ENCODE measurements at places on chromosomes 12 and 14.

DNA sequence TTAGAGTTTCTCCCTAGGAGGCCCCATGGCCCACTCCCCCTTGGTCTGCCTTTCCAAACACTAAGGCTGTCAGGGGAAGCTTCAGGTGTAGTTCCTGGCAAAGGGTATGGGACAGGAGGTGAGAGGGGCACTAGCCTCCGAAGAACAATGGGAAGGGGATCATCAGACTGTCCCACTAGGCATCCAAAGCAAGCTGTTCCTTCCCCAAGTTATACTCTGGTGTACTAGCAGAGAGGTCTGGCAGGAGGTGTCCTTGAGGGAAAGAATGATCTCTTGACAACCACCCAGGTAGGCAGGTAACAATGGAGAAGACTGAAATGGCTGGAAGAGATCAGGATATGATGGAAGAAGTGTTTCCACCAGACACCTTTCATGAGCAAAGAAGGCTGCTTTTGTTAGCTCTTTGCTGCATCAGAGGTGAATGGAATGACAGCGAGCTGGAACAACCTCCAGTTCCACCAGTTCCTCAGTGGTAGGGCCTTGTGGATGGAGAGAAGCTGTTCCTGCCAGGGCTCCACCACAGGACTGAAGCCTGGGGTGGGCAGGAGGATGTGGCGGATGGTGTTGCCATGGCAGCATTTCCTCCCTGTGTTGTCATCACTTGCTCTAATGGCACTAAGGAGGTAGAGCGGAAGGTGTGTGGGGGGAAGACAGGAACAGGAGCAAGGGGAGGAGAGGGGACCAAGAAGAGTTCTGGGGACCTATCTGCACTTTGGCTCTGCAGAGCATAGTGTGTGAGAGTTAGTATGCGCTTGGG is 2.3 kb upstream of the AGAP2 start:
- DNase-seq, result no peak

- DNase-seq, result no peak
These were observed 2.8 kb downstream of the SLC38A2 start for GRCh38 chr12:46369474-46370379.

GRCh38 chr14:51780741-51781140 is 79.7 kb upstream of the GNG2 start:
- no peak for DNase-seq

DNA sequence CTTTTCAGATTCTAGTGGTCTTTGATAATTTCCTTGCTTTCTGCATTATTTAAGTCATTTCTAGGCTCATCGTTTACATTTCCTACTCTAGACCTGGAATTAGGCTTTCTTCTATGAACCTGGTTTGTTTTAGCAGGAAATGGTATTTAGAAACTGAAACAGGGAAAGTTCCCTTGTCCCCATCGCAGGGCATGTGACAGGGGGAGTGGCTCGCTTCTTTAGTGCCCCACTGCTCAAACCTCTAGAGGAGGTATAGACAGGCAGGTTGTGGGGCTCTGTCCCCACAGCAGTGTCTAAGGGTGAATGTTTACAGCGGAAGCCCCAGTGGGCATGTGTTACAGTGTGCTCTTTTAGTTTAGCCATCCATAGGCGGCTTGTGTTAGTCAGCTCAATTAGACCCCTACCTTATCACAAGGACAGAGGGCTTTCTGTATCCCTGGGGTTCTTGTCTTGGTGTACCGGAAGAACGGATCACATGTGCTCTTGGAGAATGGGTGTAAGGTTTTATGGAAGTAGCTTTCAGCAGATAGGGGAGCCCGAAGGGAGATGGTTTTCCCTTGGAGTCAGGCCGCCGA is 25.0 kb downstream of the IFT81 start:
- no peak for DNase-seq

DNA sequence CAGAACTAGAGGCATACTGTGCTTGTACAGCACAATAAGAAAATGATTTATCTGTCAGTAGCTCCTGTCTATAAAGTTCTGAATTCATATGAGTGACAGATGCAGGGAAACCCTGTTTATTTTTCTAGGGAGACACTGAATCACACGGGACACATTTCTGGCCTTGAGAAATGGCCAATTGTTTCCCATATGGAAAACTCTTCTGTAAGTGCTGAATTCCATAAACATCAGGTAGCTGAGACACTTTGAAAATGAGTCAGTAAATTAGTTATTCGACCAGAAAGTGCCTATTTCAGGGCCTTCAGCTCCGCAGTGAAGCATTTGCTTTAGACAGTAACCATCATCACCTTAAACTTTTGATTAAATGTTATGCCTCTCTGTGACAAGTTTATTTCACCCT is 184.4 kb downstream of the TMEM132D start:
- DNase-seq, result no peak

- DNase-seq, result no peak
These were observed 45.7 kb downstream of the TAOK3 start for GRCh38 chr12:118326991-118327390.

GRCh38 chr12:66548338-66549049 is 130.4 kb downstream of the GRIP1 start:
- no peak for DNase-seq

GRCh38 chr14:77565289-77565993 is 51.0 kb downstream of the SPTLC2 start:
- DNase-seq, result no peak

DNA sequence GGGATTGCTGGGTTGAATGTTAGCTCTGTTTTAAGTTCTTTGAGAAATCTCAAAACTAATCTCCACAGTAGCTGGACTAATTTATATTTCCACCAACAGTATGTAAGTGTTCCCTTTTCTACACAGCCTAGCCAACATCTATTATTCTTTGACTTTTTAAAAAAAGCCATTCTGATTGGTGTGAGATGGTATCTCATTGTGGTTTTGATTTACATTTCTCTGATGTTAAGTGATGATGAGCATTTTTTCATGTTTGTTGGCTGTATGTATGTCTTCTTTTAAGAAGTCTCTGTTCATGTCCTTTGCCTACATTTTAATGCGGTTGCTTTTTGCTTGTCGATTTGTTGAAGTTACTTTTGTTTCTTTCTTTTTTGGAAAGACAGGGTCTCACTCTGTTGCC is 301.1 kb upstream of the OR4E1 start:
- no peak for DNase-seq

GRCh38 chr12:62522984-62523383 is 56.4 kb downstream of the MON2 start:
- DNase-seq, result no peak

GRCh38 chr12:40614923-40615322 is 77.3 kb upstream of the CNTN1 start:
- no peak for DNase-seq

- DNase-seq, result no peak
These were observed 9.5 kb upstream of the RAB35 start for GRCh38 chr12:120125792-120126634.

DNA sequence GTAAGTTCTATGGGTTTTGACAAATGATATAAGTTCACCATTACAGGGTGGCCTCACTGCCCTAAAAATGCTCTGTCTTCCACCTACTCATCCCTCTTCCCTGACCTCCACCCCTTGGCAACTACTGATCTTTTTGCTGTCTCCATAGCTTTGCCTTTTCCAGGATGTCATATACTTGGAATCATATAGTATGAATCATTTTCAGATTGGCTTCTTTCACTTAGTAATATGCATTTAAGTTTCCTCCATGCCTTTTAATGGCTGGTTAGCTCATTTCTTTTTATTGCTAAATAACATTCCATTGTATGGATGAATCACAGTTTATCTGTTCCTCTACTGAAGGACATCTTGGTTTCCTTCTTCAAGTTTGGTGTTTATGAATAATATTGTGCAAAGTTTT is 14.0 kb upstream of the PEX5 start:
- DNase-seq, result no peak

DNA sequence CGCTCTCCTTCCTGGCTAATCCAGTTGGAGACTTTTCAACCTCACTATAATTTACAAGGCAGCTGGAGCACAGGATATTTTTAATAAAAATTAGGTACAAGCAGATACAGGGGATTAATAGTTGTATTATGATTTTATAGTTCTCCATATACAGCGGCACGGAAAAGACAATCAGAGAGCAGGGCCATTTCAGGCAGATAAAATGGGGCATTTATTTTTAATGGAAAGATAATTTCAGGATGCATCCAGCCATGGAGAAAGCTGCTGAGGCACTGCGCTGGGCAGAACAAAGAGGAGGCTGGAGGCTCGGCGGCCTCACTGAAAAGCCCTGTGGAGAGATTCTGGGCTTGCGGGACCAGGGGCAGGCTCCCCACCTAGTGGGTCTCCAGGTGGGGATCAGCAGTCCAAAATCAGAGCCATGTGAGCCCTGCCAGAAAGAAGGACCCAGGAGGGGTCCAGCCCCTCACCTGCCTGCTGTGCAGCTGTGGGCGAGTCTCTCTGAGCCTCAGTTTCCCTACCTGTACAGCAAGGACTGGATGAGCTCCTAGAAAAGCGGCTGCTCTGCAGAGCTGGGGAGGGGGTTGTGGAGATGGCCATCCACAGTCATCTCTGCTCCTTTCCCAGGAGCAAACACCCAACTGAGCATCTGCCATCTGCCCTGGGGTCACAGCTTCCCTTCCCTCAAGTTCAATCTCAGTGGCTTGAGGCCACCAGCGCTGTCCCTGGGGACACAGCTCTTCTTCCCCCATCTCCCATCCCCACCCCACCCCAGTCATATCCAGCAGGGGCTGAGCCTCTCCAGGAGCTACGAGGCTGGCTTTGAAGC is 23.9 kb upstream of the C14orf180 start:
- DNase-seq, result no peak

- no peak for DNase-seq
These were observed 28.4 kb downstream of the AREL1 start for GRCh38 chr14:74684434-74684833.

GRCh38 chr12:24109381-24110039 is 160.0 kb upstream of the SOX5 start:
- DNase-seq, result peak; percentile 25

DNA sequence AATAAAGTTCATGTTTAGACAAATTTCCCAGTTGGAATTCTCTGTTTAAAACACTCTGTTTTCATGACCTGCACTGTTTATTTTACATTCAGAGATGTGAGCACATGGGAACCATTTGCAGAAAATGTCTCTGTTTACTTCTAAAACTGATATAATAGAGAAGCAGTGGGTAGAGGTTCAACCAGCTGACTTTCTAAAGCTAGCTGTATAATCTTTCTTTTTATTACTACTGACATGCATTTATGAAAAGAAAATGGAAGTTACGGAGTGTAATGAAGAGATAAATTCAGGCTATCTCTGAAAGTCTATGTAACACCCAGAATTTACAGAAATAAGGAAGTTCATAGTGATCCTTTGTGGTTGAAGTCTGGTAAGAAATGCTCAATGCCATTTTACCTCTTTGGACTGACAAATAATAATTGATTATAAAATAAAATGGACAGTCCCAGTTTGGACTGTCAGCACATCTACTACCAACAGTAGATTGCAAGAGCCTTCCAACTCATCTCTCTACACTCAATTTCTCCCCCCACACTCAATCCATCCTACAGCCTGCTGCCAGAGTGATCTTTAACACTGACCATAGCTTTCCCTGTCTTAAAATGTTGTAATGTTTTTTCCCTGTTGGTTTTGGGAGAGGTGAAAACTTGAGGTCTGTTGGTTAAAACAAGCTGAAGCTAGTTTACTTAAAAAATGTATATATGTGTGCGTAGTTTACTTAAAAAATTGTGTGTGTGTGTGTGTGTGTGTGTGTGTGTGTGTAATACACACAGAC is 137.4 kb downstream of the AEBP2 start:
- no peak for DNase-seq

GRCh38 chr12:21416511-21417121 is 20.8 kb upstream of the PYROXD1 start:
- no peak for DNase-seq

DNA sequence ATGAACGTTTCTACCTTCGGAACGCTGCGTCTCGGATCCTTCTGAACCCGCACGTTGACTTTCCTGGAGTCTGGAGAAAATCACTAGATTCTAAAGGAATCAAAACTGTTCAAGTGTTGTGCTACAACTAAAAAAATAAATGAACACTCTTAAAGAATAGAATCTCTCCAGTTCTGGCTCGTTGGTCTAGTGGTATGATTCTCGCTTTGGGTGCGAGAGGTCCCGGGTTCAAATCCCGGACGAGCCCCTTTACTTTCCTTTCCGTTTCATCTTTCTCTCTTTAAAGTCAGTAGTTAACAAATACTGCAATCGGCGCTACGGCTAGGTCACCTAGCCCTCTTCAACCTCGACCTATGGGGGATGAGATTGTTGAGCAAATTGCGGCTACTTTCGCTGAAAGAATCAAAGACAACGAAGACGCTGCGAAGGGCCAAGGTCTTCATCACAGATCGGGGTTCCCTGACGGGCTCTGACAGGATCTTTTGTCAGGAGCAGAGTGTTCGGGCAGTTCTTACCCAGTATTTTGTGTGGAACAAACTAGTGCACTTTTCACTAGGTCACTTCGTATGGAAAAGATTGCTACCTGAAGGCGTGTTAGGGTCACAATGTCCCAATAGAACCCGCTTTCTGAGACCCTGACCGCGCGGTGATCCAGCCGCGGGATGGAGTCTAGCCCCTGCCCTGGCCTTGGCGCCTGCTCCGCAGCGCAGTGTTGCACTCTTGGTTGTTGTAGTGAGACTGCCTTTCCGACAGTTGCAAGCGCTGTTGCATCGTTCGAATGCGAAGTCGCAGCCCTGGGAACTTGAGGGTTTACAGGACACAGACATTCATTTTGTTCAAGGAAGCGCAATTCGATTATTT is 8.4 kb downstream of the OR6S1 start:
- DNase-seq, result peak; percentile 61

DNA sequence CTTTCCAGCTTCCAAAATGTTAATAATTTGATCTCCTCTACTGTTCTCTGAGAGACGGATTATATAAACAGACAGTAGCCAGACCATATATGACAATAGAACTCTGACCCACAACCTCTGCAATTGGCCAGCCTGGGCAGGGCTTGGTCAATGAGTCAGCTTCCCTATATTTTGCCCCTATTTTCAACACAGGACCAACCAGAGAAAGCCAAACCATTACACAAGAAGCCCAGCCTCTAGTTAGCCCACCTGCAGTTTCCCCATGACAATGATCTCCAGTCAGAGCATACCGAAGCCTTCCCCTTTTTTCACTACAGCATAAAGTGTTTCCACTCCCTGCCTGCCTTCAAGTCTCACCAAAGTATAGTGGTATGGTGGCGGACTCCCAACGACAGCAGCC is 7.6 kb upstream of the EXD2 start:
- DNase-seq, result no peak

- DNase-seq, result no peak
These were observed 36.4 kb downstream of the EPS8 start for GRCh38 chr12:15752785-15753184.

GRCh38 chr12:111112311-111113098 is 192.1 kb upstream of the MYL2 start:
- no peak for DNase-seq

DNA sequence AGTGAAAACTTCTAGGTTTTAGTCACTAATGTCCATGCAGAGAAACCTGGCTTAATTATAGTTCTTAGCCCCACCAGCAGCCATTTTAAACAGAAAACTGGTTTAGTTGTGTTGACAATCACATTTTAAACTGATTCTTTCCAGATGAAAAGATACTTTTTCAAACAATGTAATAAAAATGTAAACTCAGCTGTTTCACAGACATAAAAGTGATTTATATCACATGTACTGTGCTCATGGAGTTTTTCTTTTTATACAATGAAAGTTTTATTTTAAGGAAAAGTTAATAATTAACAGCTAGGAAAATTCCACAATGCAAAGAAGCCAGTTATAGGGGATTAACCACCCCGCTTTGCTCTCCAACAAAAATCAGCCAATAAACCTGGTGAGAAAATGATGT is 129.7 kb downstream of the PAX9 start:
- no peak for DNase-seq

Measured in HuH-7.5 (cell line).